ENCODE measurements at places on chromosomes 5 and 9.

DNA sequence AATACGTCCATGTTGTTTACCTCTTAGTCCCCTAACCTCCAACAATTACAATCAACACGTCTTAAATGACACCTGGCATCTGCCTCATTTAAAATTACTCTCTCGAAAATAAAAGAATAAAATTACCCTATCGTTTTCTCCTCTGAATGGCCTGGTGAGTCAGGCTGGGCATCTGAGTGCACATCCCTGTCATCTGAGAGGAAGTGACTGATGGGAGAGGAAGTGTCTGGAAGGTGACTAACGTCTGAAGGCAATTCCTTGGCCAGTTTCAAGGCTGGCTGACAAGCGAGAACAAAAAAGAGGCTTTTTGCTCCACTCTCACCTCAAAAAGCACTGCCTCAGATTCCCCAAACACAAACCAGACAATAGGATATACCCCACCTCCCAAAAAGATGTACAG lies 57.7 kb downstream of the MAPKAP1 start:
- peak; percentile 87 for DNase-seq

DNA sequence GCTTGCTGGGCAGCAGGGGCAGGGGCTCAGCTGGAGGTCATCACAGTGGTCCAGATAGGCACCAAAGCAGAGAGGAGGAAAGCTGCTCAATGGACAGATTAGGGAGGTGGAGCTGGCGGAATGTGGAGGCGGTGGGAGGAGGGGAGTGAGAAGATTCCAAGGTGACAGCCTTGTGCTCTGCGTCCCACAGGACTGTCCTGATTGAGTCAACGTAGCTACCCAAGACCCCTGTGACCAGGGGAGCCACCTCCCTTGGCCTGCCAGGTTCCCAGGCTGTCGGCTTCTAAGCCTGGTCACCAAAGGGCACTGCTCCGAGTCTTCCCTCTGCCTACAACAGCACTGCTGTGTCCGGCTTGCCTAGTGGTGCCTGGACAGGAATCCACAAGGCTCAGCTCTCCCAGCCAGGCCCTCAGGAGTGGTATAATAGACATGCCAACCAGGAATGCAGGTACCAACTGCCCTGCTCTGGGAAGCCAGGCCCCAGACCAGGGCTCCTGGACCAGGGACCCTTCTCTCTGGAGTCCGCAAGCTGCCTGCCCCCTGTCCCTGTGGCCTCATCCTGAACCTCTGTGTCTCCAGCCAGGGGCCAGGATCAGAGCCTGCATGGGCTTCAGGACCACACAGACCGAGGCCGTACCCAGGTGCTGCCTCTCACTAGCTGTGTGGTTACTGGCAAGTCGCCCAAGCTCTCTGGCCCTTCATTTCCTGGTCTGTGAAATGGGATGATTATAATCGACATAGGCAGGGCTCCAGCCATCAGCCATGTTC lies 67.9 kb downstream of the STK10 start:
- DNase-seq = no peak

- no peak for DNase-seq
Measured at GRCh38 chr9:37999588-38000189, 69.3 kb downstream of the SHB start.

DNA sequence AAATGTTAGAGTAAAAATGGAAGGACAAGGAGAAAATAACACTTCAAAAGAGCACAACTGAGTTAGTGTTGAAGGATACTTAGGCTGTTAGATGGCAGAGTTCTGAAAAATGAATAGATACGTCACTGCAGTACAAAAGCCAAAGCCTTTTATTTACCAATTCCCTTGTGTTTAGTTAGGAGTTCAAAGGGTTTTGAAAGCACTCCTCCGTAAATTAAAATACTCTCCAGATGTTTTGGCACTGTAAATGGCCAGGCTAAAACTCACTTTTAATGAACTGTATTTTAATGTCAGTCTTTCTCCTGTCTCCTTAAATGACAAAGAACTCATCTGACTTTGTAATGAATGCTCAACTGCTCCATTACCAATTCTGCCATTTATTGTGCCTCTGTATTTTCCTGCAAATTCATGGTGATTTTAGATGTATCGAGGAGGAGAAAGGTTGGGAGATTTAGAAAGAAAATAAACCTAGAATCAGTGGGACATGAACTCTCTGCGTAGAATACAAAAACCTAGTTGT lies 1727.2 kb downstream of the MAT2B start:
- no peak for DNase-seq

- no peak for DNase-seq
Measured at GRCh38 chr9:33426843-33427293, 20.5 kb downstream of the AQP3 start.

GRCh38 chr5:136228136-136228757 lies 35.3 kb upstream of the SMIM32 start:
- no peak for DNase-seq

DNA sequence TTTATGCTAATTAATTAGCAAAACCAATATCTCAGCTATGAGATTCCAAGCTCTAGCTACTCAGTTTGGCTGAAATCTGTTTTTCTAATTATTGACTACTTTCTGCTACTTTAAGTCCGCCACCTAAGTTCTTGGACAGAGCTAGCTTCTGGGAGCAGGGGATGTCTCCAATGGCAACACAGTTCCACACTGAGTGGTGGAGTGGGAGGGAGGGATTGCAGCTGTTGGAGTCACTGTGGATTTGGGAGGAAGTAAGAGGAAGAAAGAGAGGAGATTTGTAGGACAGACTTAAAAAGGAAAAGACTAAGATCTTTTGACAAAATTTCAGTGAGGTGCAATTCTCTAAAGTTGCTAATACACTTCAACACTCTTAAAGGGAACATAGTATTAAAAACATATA lies 450.8 kb downstream of the NFIB start:
- DNase-seq = no peak

GRCh38 chr9:130741831-130742449 lies 48.4 kb downstream of the EXOSC2 start:
- DNase-seq = no peak

- DNase-seq = peak; percentile 21
Measured at GRCh38 chr5:103232393-103232999, 26.1 kb upstream of the MACIR start.

GRCh38 chr9:615756-616155 lies 225.7 kb upstream of the DMRT1 start:
- no peak for DNase-seq

GRCh38 chr5:137148159-137148558 lies 351.0 kb downstream of the SPOCK1 start:
- no peak for DNase-seq

- DNase-seq = no peak
Measured at GRCh38 chr5:163563112-163563511, 57.7 kb downstream of the MAT2B start.

DNA sequence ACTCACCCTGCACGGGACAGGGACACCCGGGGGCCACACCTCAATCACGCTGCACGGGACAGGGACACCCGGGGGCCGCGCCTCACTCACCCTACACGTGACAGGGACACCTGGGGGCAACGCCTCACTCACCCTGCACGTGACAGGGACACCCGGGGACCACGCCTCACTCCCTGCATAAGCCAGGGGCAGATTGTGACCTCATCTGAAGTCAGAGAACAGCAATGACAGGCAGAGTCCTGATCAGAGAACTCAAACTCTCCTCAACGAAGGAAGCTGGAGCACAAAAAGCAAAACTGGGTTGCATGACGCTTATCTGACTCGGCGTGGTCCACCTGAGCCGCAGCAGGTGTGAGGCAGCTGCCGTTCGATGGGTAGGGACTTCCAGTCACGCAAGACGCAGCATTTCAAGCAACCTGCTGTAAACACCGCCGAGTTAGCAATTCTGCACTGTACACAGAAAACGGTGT lies 3.2 kb downstream of the TERT start:
- no peak for DNase-seq

DNA sequence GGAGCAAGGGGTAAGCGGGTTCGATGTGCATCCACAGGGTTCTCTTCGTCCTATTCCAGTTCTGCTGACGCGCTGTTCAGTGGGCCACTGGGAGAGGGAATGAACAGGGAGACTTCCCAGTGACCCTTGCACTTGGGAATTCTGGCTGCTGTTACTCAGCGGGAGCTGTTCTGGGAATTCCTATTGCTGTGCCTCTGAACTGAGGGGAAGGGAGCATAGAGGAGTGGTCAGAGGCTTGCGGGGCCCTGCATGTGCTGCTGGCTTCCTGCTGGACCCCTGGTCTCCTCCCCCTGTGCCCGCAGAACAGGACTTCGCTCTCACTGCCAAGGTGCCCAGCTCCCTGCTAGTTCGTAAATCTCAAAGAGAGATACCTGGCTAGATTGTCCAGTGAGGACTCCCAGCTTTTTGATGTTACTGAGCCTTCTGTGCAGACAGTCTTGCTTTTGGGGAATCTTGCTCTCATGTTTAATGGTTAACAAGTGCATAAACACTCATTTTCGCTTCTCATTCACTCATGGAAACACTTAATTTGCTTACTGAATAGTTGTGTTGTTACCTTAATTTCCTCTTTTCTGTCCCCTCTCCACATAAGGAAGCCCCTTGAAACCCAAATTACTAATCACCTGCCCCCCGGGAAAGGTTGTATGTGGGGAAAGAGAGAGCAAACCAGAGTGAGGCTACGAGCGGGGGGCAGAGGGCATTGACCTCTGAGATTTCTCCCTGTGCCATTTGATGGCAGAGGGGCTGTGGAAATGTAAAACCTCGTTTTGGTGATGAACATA lies 5.9 kb downstream of the TRIO start:
- no peak for DNase-seq

- no peak for DNase-seq
Measured at GRCh38 chr5:159902444-159903121, 13.7 kb upstream of the ADRA1B start.

DNA sequence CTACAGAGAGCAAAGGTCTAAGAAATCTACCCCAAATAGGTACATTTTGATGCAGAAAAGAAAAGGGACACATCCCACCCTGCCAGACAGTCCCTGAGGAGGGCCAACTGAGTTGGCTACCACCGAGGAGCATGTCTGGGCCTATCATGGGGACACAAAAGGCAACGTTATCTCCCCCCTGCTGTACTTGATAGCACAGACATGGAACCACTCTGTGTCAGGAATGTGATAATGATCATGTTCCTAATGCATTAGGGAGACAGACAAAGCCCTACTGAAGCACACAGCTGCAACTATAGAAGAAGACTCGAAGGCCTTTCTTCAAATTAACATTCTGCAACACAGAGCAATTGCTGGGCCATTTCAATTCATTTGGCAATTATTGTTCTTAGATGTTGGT lies 84.5 kb downstream of the ENC1 start:
- no peak for DNase-seq

GRCh38 chr5:126869005-126869451 lies 92.1 kb downstream of the LMNB1 start:
- DNase-seq = no peak

- no peak for DNase-seq
Measured at GRCh38 chr5:123540534-123540933, 28.6 kb downstream of the CSNK1G3 start.

DNA sequence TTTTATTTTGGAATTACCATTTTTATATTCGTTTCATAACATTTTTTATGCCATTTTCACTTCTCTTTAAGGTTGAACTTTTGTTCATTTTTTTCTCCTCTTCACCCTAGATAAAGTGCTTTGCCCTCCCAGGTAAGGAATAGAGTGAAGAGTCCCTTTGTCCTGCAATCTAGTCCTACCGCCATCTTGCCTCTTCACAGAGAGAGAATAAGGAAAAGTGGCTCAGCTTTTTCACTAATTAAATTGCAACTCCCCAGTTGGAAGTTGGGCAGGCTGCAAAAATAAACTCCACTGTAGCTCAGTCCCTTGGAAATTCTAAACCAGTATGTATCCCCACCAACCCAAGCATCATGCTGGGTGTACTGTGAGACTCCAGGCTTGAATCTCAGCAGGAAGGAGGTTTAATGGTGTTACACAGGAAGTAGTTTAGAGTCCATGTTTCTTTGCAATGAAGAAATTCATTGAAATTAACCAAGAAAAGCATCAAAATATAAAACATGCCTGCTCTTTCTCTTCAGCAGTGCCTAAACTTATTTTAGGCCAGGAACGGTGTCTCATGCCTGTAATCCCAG lies 60.3 kb upstream of the PCSK1 start:
- no peak for DNase-seq
